ENCODE measurements at places on chromosomes 4 and X.

DNA sequence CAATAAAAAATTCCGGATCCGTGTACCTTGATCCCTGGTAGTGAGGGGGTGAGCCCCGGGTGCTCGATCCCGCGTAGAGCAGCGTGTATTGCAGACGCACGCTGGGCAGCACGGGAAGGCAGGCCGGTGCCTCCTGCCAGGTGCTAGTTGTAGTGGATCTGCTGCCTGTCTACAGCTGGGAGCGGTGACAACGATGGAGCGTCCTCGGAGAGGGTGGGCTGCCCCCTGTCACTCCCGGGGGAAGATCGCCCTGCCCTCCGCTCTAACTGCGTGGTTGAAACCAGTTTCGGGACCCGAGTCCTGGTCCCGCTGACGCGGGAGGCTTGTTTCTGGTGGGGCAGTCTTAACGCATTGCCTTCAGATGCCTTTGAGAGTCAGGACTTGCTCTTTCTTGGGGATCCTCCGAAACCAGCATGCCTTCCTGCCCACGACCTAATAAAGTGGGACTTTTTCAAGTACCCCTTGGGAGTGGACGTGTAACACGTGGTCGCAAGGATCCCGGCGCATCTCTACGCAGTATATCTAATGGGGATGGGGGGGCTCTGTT is 2.7 kb upstream of the NKX6-1 start:
- no peak for DNase-seq

- DNase-seq: no peak
Observed at GRCh38 chrX:123277347-123277746, 93.3 kb downstream of the GRIA3 start.

GRCh38 chrX:46433892-46434291 is 111.3 kb downstream of the ZNF674 start:
- DNase-seq: no peak

DNA sequence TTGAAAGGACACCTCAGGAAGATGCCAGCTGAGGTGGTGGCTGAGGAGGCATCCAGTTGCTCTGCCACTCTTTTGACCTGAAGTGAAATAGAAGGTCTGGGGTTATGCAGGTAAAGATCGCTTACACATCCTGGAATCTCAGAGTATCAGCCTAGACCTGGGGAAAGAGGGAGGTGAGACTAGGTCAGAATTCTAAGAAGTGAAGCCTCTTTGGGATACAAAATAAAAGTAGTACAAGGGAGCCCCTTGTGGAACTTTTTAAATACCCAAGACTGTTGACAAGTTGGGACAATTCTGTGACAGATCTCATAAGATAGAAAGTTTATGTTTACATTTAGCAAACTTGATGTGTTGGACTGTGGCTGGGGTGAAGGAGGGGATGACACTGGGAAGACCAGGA is 263.1 kb downstream of the SPRY1 start:
- no peak for DNase-seq

DNA sequence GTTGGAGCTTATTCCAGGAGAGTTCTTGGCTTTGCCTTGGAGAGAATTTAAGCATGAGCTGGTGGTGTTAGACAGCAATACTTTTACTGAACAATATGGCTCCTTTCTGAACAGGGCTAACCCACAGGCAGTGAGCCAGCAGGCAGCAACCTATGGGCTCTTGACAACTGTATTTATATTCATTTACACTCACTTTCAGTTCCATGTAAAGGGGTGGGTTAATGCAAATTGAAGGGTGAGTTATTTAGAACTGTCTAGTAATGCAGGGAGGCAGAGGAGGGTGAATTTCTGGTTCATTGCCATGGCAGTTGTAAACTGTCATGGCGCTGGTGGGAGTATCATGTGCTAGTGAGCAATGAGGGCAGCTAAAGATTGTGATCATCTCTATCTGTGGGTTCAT is 15.7 kb downstream of the FOXR2 start:
- no peak for DNase-seq
